ENCODE measurements at places on chromosomes 2 and 18.

DNA sequence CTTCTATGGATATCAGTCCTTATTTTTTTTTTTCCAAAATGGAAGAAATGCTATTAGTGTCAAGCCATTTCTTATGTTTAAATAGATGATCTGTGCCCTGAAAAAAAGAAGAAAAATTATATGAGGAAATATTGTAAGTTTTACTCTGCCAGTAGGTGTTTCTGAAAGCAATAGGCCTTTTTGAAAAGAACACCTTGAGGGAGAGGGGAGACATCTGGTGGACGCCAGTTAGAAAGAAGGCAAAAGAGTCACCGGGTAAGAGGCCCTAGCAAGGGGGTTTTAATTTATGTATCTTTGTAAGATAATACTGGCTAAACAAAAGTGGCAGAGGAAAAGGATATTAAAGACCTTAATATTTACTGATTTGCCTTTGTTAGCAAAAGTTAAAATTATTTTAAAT lies 56.1 kb downstream of the DYNAP start:
- DNase-seq, result peak; percentile 1

DNA sequence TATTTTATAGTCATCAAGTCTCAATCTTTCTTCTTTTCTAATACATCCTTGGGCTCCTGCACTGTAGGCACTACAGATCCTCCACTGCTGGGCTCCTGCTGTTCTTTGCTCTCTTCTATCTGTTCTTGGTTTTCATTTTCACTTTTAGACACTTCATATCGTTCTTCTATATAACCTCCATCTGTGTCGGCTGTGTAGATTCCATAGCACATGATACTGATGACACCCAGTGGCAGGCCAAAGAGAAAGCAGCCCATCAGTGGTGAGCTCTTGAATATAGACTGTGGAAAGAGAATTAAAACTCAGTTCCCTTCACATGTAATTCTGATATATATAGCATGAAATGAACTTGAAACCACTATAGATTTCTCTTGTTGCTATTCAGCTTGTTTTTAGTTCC lies 38.0 kb downstream of the TMX3 start:
- DNase-seq, result no peak

GRCh38 chr2:163856941-163857340 lies 121.1 kb upstream of the FIGN start:
- DNase-seq, result no peak

DNA sequence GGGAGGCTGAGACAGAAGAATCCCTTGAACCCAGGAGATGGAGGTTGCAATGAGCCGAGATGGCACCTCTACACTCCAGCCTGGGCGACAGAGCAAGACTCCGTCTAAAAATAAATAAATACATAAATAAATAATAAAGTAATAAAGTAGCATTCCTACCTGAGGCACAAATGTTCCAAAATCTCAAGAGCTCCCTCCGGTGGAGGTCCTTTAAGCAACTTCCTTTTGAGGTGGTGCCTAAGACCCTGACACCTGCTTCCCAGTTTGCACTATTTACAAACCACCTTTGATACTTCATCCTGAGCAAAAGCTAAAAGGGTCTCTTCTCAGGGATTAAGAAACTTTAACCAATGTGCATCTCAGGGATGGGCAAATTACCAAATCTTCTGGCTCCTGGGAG lies 505.1 kb downstream of the CNTNAP5 start:
- DNase-seq, result no peak

GRCh38 chr2:168155046-168155445 lies 92.3 kb downstream of the STK39 start:
- DNase-seq, result no peak

GRCh38 chr2:47118581-47118980 lies 36.5 kb downstream of the STPG4 start:
- DNase-seq, result no peak

- no peak for DNase-seq
Observed at GRCh38 chr2:48358982-48359381, 171.0 kb upstream of the STON1 start.

- no peak for DNase-seq
Observed at GRCh38 chr2:209547726-209548125, 123.9 kb downstream of the MAP2 start.

DNA sequence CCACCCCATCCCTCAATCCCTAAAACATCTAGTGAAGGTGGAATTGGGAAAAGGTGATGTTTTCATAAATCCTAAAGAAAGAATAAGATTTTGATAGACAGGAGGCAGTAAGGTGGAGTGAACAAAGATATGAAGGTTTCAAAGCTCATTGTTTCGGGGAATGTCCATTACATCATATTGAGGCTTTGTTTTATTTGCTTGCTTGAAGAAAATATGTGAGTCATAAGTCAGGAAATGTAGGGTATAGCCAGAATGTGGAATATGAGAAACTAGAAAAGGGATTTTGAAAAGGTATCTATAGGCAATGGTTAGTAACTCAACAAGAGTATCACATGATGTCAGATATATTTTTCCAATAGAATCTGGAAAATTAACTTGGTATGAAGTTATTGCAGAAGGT lies 1178.5 kb upstream of the ACVR2A start:
- DNase-seq, result no peak

GRCh38 chr2:25386971-25387875 lies 45.5 kb upstream of the DNMT3A start:
- DNase-seq, result no peak

DNA sequence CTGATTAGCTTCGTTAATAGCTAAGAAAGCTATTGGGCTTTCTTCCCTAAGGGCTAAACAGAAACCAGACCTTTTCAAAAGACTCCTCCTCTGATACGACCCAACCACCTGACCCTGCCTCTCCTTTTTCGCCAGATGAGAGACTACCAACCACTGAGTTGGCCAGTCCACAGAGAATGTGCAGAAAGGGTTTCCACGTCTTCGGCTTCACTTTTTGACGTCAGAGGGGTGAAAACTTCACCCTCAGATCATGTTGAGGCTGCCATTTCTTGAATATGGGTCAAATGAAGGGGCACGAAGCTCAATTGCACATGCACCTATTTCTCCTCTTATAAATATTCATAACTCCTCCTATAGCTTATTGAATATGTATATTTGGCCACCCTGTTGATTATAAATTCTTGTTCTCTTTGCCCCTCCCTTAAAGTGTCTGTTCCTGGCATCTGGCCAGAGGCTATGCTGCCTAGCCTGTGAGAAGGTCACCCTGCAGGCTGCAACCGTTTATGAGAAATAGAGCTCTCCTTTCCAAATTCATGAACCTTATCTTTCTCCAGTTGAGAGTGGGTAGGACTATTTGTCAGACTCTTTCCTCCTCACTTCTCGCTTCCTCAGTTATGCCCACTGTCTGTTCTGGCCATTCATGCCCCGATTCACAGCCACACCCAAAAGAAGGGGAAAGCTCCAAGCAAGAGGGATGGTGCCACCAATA lies 301.6 kb downstream of the STK39 start:
- no peak for DNase-seq

GRCh38 chr18:37199741-37200140 lies 365.9 kb downstream of the CELF4 start:
- DNase-seq, result no peak

- DNase-seq, result no peak
Observed at GRCh38 chr2:86065512-86065911, 40.2 kb downstream of the POLR1A start.

- DNase-seq, result peak; percentile 8
Observed at GRCh38 chr2:60746318-60746717, 9.8 kb upstream of the PAPOLG start.

- DNase-seq, result no peak
Observed at GRCh38 chr18:52499016-52499415, 159.0 kb downstream of the DCC start.

DNA sequence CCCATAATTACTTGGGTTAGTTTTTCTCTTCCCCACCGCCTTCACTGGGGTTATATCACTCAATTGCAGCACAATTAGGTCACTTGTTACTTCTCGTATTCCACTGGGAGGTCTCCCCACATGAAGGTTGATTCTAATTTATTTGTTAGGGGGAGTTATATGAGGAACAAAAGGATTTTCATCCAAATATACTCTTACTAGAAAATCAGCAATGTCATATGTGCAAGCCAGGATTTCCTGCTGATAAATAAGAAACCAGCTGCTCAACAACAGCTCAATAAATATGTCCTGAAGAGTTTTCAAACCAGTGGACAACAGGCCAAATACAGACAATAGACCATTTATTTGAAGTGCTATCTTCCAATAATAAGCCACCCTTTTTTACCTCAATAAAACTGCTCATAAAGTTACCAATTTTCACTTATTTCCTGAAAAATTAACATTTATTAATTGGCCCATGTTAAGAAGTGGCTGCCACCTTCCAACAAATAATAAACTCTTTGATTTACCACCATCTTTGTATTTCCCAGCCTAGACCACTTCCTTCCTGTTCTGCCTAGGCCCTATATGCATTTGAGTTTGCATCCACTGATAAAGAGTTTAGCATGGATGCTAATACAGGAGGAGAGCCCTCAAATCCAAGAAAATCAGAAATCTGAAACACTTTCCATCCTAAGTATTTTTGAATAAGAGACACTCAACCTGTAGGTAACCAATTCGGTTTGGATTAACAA lies 184.4 kb upstream of the SLC39A10 start:
- DNase-seq, result no peak

DNA sequence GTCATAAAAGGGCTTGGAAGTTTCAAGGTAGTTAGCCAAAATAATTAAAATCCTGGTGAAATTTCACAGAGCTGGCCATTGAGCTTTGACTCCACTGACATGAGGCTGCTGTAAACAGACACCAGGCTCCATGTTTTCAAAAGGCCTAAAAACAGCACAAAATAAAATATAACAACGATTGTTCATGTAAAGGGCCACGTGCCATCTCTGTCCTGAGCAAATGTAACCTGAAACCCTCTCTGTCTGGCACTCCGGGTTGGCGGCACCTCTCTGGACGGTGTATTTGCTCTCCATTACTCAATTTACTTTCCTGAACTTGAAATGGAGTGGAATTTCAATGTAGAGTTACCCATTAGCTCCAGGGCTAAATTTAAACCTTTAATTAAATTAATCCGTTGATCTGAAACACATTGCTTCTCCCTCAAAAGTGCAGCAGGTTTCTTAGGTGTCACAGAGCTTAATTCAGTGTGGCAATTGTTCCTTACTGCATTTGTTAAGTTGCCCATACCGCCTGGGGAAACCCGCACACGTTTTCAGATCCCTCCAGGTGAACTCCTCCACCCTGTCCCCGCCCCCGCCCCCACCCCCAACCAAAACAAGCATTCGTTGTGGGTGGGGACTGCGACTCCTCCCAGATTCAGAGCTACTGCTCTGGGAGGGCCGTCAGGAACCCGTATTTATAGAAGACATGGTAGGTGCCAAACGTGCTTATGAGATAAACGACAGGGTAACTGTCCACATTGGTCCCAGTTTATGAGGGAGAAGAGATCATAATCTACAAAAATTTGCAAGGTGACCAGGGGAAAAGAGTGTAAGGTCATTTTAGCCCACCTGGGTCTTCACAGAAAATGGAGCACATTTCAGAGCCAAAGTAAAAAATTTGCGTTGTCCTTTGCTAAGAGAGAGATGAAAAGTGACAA lies 1.2 kb upstream of the CABLES1 start:
- peak; percentile 96 for DNase-seq

GRCh38 chr2:196592911-196593881 lies 46.3 kb upstream of the CCDC150 start:
- DNase-seq, result peak; percentile 77

- no peak for DNase-seq
Observed at GRCh38 chr2:214896274-214896673, 86.8 kb upstream of the BARD1 start.

DNA sequence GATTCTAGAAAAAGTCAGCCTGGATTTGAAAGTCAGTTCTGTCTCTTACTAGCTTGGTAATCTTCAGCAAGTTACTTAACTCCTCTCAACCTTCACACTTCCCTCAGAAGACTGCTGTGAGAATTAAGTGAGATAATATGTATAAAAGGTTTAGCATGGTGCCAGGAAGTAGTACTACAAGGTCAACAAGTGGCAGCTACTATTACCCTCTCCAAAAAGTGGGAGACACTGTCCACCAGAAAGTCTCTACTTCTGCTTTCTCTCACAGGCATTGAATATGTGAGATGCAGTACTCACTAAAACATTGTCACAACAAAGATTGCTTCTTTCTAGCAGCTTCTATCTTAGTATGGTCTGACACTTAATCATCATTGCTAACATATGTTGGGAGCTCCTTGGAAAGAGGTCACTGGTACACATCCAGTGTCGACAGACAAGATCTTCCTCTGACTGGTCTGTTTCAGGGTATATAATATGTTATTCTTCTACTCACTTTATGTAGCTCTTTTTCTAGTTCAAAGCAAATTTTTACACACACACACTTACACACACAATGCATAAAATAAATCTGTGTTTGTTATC lies 47.9 kb downstream of the DOCK10 start:
- DNase-seq, result no peak

DNA sequence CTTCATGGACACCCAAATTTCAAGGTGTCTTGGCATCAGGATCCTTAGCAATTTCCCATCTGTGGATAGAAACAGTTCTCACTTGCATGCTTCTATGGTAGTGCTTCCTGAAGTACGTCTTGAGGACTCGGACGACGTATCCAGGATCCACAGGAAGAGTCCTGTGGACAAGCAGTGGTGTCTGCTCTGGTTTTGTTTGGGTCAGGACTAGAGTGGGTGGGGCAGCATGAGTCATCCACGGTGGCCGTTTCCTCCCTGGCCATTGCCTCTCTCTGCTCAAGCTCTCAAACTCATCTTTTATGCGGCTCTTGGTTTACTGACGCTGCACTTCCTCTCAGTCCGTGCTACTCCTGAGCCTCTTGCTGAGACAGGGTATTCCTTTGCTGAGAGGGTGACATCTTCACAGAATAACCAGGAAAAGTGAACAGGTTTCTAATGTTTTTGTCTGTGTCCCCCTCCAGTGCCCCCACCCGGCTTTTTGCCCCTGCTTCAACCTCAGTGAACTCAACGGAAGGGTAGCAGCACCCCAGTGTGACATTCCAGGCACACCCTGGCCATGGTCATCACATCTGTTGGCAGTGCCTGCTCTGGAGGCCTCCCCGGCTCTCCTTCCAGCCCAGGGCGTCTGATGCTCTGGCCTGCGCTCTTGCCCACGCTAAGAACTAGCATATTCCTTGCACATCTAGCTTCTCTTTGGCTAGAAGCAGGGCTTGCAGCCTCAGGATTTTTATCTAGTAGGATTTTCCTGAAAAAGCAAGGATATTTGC lies 62.2 kb downstream of the ARMC9 start:
- DNase-seq, result no peak

DNA sequence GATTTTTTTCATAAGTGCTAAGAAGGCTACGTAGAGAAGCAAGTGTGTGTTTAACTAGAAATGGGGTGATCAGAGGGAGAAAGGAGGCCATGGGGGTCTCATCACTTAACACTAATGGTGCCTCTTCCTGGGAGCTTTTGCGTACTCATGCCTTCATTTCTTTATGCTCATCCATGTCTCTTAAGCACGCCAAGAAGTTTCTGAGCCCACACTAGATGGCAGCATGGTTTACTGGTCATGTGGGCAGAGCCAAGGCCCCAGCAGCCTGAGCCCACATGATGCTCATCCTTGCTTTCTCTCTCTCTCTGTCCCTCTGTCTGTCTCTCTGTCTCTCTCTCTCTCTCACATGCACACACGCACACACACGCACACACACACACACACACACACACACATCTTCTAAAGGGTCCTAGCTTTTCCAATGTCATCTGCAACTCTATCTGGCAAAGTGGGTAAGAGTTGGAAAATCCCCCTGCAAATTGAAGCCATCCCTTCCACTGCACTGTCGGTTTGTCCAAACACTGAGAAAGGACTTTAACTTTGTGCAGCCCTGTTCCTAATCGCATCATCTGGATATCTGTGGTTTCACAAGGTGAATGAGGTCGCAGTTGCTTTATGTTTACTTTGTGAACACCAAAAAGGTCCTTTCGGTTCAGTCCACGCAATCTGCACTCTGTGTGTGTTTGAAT lies 137.1 kb upstream of the CCDC68 start:
- peak; percentile 25 for DNase-seq

- no peak for DNase-seq
Observed at GRCh38 chr2:181037922-181038321, 57.5 kb downstream of the UBE2E3 start.
